G401 (cell line): ENCODE measurements at places on chromosomes 4 and X. TPM values are rescaled to one million over a fixed set of nuclear protein-coding genes. Genes with fewer than 3 reads are reported as not detected.

GRCh38 chrX:77918568-77918967, 8.1 kb downstream of the ATP7A start:
- no peak for DNase-seq

SOWAHB gene
- 0.27 and 0.86 TPM in 2 replicates for total RNA-seq

UXT gene
- 82.2 and 96.2 TPM in 2 replicates for total RNA-seq

AR gene
- not detected in 2 replicates for total RNA-seq

GRPEL1 gene
- total RNA-seq: 32.2 and 33.8 TPM in 2 replicates

PNMA6A gene
- 9.1 and 15.1 TPM in 2 replicates for total RNA-seq

DNA sequence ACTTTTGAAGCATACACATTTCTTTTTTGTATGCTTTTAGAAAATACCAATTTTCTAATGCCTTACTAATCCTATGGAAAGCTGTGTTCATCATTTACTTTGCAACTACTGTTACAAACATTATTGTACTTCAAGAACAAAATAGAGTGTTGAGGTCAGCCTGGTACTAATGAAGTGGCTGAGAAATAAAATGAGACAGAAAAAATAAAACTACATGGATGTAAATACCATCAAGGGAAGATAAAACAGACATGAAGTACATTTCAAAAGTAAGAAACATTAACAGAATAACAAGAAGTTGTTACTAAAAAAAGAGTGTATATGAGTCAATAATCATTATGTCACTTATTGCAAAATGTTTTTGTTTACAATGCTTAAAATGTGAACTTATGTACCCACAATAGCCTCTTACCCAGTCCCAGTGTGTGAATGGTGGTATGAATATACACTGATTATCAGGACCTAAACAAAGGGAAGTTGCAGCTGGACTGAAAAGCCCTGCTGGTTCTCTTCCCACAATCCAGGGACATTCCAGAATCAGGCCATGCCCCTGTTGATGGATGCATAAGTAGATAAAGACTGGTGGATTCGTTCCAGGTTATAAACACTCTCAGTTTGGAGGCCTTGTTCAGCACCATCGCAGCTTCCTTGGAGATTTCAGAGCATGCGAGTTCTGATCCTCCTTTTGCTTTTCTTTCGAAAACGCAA, 2.4 kb upstream of the CSN3 start:
- no peak for DNase-seq

CDX4 gene
- not detected in 2 replicates for total RNA-seq

DNA sequence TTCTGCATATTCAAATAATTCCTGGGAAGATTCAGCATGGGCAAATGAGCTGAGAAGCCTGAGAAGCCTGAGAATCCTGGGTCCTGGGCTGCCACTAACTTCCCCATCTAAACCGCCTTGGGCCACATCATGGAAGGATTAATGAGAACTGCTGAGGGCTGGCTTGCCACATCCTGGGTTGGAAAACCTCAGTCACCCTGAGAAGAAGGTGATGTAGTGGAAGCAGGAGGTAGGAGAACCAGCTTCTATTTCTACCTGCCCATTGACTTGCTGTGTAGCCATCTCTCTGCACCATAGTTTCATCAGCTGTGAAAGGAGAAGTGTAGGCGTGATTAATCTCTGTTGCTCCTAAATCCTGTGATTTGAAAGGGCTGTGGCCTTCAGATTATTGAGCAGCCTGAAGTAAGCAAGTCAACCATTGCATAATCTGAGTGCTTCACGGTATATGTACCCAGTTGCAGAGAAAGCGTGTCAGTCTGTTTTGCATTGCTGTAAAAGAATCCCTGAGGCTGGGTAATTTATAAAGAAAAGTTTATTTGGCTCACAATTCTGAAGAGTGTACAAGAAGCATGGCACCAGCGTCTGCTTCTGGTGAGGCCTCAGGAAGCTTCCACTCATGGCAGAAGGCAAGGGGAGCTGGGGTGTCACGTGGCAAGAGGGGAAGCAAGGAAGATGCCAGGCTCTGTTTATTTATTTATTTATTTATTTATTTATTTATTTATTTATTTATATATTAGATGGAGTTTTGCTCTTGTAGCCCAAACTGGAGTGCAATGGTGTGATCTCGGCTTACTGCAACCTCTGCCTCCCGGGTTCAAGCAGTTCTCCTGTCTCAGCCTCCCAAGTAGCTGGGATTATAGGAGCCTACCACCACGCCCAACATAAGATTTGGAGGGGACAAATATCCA, 140.9 kb upstream of the ATP6AP2 start:
- DNase-seq: no peak

GRCh38 chrX:123475068-123475724, 257.7 kb downstream of the THOC2 start:
- no peak for DNase-seq

TAF7L gene
- not detected in 2 replicates for total RNA-seq
